ELR (cell line): ENCODE measurements at places on chromosomes 1 and 21.

DNA sequence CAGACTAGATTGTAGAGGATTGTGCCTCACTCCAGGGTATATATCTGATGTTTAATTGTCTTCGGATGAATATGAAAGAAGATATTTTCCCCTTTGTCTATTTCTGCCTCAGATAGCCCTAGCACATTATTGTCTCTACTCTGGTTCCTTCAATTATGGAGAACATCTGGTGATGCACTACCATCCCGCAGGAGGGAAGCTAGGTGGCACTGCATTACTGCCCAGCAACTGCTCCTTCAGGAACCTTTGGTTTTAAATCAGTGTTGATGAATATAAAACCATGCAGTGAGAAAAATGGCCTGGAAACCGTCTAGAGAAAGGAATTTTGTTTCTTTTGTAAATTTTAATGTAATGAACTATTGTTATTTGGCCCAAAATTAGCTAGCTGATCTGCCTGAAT is 68.5 kb downstream of the GPR88 start:
- peak; percentile 75 for DNase-seq

DNA sequence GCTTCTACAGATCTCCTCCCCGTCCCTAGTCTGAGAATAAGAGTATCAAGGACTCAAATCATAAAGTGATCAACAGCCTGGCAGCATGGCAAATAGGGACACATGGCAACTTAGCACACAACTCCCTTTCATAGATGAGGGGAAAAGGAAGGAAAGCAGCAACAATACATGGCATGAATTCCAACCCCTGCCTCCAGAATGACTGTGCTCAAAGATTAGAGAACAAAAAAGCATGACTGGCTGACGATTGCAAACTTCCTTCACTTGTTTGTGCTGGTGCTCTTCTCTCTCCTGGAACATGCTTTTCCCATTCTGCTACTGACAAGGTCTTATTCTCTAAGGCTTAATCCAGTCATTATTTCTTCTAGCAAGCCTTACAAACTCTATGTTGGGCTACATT is 11.5 kb downstream of the KTI12 start:
- no peak for DNase-seq

DNA sequence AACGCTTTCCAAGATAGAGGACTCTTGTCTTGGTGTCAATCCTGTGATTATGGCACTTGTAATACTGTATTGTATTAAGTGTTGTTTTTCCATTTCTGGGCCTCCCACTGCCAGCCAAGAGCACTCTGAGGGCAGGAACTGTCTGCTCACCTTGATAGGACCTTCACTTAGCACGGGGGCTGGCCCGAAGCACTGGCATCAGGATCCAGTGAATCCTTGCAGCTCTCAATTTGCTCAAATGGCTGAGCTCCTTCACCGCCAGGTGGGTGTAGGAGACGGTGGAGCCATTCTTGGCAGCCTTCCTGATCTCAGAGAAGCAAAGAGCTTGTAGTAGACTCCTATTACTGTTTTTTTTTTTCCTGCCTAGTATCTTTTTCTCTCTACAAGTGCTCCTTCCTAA is 17.7 kb downstream of the MECR start:
- DNase-seq, result no peak

- peak; percentile 37 for DNase-seq
Measured at GRCh38 chr1:64532646-64533045, 62.7 kb downstream of the CACHD1 start.

DNA sequence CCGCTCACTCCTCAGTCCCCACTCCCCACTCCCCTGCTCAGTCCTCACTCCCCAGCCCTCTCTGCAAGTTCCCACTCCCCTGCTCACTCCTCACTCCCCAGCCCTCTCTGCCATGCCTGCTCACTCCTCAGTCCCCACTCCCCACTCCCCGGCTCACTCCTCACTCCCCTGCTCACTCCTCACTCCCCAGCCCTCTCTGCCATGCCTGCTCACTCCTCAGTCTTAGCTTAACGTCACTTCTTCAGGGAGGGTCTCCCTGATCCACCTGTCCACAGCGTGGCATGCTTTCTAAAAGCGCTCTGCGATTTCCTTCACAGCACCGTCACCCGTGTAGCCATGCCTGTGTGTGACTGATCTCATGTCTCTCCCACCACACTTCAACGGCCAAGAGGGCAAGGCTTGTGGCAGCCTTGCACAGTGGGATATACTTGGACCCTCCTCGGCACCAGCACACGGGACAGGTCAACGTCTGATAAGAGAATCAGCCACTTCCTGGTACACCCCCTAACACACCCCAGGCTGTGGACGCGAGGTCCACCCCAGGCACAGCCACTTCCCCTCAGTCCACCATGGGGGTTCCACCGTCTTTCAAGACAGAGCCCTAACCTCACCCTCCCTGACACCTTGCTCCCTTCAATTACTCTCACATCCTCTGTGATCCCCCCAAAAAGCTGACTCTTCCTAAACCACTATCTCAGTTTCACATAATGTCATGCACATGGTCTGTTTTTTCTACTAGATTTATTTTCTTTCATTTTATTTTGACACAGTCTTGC is 14.0 kb downstream of the PRDM15 start:
- no peak for DNase-seq

DNA sequence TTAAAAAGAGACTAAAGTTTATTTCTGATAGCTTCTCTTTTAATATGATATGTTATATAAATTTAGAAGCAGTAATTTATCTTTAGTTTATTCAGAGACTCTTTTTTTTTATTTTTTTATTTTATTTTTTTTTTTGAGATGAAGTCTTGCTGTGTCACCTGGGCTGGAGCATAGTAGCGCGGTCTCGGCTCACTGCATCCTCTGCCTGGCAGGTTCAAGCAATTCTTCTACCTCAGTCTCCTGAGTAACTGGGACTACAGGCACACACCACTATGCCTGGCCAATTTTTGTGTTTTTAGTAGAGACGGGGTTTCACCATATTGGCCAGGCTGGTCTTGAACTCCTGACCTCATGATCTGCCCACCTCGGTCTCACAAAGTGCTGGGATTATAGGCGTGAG is 89.6 kb downstream of the DISP1 start:
- DNase-seq, result no peak

- no peak for DNase-seq
Measured at GRCh38 chr1:187641463-187641862, 812.7 kb downstream of the PLA2G4A start.

- DNase-seq, result no peak
Measured at GRCh38 chr1:27377760-27378495, 3.3 kb upstream of the FCN3 start.

DNA sequence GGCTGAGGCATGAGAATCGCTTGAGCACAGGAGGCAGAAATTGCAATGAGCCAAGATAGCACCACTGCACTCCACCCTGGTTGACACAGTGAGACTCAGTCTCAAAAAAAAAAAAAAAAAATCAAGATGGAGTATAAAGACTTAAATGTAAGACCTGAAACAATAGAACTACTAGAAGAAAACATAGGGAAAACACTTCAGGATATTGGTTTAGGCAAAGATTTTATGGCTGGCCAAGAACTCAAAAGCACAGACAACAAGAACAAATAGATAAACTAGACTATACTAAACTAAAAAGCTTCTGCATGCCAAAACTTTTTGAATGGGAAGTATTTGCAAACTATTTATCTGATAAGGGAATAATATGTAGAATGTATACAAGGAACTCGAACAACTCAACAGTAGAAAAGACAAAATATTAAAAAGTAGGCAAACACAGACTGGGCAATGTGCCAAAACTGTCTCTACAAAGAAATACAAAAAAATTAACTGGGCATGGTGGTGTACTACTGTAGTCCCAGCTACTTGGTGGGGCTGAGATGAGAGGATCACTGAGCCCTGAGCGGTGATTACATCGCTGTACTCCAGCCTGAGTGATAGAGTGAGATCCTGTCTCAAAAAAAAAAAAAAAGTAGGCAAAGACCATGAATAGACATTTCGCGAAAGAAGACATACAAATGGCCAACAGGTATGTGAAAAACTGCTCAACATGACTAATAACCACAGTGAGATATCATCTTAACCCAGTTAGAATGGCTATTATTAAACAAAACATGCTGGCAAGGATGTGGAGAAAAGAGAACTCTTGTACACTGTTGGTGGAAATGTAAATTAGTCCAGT is 25.3 kb downstream of the DTL start:
- DNase-seq, result peak; percentile 51

DNA sequence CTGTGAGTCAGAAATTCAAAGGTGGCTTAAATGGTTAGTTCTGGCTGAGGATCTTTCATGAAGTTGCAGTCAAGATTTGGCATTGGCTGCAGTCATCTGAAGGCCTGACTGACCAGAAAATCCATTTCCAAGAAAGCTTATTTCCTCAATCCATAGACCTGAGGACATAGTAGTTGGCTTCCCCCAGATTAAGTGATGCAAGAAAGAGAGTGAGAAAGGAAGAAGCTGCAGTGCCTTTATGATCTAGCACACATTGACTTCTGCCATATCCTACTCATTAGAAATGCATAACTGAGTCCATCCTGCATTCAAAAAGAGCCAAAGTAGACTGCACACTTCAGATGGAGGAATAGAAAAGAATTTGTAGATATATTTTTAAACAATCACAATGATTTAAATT is 222.6 kb downstream of the COL24A1 start:
- no peak for DNase-seq

GRCh38 chr1:78171736-78172590 is 126.2 kb downstream of the GIPC2 start:
- peak; percentile 89 for DNase-seq

DNA sequence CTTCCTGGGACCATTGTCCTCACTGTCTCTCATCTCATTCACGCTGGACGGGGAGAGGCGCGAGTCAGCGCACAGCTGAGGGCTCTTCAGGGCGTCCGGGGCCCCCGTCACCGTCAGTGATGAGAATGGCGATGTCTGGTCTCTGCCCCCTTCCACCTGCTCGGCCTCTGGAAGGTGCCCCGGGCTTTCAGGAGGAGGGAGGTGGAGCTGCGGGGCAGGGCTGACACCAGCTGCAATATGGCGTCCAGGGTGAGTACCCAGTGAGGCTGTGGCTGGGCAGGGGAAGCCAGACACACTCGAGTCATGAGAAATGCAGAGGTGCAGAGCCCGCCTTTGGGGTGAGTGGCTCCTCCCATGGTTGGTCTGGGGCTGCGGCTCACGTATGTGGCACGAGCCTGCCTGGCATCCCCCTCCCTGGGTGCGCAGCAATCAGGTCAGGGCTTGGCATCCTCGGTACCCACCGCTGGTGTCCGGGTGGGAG is 15.1 kb downstream of the MORN1 start:
- DNase-seq, result no peak

GRCh38 chr1:212586206-212587015 is 22.1 kb upstream of the ATF3 start:
- no peak for DNase-seq

- DNase-seq, result peak; percentile 54
Measured at GRCh38 chr1:17919525-17920439, 164.6 kb downstream of the ACTL8 start.

GRCh38 chr1:7436056-7437005 is 334.8 kb upstream of the VAMP3 start:
- DNase-seq, result no peak

DNA sequence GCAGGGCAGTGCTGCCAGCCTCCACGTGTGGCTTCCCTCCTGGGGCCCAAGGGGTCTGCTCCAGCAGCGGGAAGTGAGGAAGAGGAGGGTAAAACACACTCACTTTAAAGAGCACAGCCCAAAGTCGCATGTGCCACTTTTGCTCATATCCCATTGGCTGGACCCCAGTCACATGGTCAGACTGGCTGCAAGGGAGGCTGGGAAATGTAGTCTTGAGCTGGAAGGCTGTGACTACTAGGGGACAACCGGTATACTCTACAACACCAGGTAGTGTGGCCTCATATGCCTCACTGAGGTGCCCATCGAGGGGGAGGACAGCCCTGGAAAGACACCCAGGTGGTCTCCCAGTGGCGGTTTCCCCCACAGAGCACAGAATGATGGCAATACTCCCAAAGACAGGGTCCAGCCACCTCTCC is 45.2 kb downstream of the CAMK2N1 start:
- DNase-seq, result peak; percentile 61
